ENCODE measurements at places on chromosomes 5 and 9. TPM values are rescaled to one million over a fixed set of nuclear protein-coding genes. Genes with fewer than 3 reads are reported as not detected.

PRLR gene
- 0.19 TPM for total RNA-seq

GRXCR2 gene
- not detected for total RNA-seq

SPRY4 gene
- total RNA-seq: 9.7 TPM

SDHA gene
- 99.4 TPM for total RNA-seq

KIF4B gene
- total RNA-seq: not detected

PCDHA10 gene
- 0.03 TPM for total RNA-seq

DND1 gene
- total RNA-seq: 0.64 TPM

ZNF366 gene
- total RNA-seq: not detected

ANKRD31 gene
- total RNA-seq: 0.08 TPM

PCDHGC4 gene
- not detected for total RNA-seq

SPAAR gene
- total RNA-seq: not detected

F12 gene
- 22.9 TPM for total RNA-seq

RPL12 gene
- 2,695 TPM for total RNA-seq

CCL28 gene
- total RNA-seq: 0.23 TPM

ENTREP1 gene
- 0.54 TPM for total RNA-seq

DNAJC18 gene
- total RNA-seq: 5.1 TPM

REEP2 gene
- total RNA-seq: 6.1 TPM

PCDHGB2 gene
- total RNA-seq: 0.13 TPM

HSPB3 gene
- 0.26 TPM for total RNA-seq

PCDHB10 gene
- total RNA-seq: not detected

ADGRD2 gene
- not detected for total RNA-seq

FOXD1 gene
- total RNA-seq: 19.3 TPM

JAKMIP2 gene
- not detected for total RNA-seq

GFI1B gene
- not detected for total RNA-seq

HRCT1 gene
- total RNA-seq: 0.32 TPM

JMY gene
- total RNA-seq: 3.0 TPM

PNPLA7 gene
- 0.81 TPM for total RNA-seq

SMIM23 gene
- not detected for total RNA-seq

GAPT gene
- total RNA-seq: not detected

CEL gene
- total RNA-seq: 0.58 TPM

ATOX1 gene
- 229 TPM for total RNA-seq

SH3TC2 gene
- 0.73 TPM for total RNA-seq

IFNA2 gene
- total RNA-seq: not detected

BTNL9 gene
- 1.0 TPM for total RNA-seq

RNF183 gene
- total RNA-seq: not detected

FGF1 gene
- 0.35 TPM for total RNA-seq
